Activated gamma-delta T cell treated with Interleukin-2 at 50 U/mL for 16 hours (primary cell): ENCODE measurements at places on chromosomes 4 and X.
A peak's percentile ranks its signal among the peaks of the same experiment; 100 is the strongest.

DNA sequence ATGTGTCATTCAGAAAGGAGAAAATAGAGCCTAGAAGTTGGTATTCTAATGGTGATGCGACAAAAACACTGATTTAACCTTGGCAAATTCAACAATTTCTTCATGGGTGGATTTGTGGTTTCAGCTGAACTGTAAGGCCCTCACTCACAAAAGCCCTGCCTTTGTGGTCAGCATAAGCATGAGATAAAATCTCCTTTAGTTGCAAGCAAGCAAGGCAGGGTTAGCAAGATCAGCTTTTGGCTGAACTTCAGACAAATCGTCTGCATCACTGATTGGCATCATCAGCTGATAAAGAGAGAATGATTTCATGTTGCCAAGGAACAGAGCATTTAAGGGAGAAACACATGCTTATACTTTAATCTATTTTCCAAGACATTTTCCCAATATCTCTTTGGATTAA is 2582.2 kb downstream of the PCDH7 start:
- DNase-seq: no peak

- DNase-seq: no peak
Measured at GRCh38 chr4:84632092-84632491, 49.2 kb downstream of the CDS1 start.

DNA sequence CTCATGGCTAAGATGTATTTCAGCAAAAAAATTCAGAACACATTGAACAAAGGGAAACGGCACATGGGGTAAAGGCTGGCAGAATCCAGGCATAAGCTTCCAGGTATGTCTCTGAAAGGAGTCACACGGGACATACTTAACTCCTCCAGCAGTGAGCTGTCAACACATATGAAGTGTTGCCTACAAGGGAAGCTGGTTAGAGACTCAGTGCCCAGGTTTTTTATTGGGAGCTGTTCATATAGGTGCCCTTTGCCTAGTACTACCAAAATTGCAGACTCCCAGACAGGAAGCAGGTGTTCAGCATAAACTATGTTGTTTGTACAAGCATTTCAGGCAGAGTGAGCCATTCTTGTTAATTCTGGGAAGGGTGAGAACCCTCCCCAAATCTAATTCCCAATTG is 77.4 kb upstream of the PUDP start:
- no peak for DNase-seq

GRCh38 chr4:43224559-43224958 is 332.0 kb downstream of the GRXCR1 start:
- no peak for DNase-seq

DNA sequence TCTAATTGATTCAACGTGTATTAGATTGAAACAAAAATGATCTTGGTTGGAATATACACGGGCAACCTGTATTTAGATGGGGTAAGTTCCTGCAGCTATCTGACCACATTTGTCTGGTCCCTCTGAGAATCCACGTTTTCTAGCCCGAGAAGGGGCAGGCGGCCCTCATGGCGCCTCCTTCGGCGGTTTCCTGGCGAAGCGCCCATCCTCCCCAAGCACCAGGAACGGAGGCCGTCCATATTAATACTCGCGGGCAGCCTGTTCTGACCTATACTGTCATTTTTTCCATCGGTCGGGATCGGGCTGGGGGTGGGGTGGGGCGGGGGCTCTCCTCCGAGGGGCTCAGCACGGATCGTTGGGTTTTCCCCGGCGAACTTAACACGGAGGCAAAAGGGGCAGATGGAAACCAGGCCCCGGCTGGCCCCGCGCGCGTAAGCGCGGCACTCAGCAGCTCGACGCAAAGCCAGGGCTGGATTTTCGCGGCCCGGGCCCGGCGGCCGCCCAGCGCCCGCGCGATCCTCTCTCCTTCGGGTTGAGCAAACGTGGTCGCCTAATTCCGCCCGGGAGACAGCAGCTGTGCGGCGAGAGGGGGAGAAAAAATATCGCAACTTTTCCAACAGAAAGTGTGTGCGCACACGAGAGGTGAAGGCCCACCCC is 77.2 kb upstream of the BCOR start:
- no peak for DNase-seq

- no peak for DNase-seq
Measured at GRCh38 chrX:111511477-111511876, at the start of gene SERTM2. TSS of gene SERTM2 (plus strand) at chrX:111511645. CDS start at chrX:111518858, 7,213 bp downstream.

GRCh38 chrX:134794692-134795091 is 136.4 kb upstream of the PLAC1 start:
- no peak for DNase-seq

- DNase-seq: no peak
Measured at GRCh38 chr4:150817804-150818528, 197.1 kb downstream of the LRBA start.

DNA sequence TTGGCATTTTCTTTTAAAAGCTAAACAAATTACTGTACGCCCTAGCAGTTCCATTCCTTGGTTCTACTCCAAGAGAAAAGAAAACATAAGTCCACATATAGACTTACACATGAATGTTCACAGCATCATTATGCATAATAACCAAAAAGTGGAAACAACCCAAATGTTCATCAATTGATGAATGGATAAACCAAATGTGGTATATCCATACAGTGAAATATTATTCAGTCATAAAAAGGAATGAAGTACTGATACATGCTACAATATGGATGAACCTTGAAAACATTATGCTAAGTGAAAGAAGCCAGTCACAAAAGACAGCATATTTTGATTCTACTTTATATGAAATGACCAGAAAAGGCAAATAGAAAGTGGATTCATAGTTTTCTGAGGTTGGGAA is 36.5 kb downstream of the MED14 start:
- DNase-seq: no peak

DNA sequence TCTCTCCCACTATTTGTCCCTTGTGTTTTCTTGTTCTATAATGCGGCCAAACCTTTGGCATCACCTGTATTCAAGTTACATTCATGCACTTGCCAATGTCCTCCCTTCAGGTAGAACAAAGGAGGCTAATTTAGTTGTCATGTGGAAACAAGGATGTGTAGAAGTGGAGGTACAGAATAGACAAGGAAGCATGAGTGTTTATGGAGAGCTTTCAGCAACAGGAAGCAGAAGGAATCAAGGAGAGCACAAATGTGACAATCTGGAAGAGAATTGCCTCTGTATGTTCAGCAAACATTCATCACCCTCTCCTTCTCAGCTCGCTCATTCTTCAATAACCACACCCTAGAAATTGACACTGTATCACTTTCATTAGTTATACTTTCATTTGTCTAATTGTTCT is 103.4 kb downstream of the SLC7A11 start:
- no peak for DNase-seq

DNA sequence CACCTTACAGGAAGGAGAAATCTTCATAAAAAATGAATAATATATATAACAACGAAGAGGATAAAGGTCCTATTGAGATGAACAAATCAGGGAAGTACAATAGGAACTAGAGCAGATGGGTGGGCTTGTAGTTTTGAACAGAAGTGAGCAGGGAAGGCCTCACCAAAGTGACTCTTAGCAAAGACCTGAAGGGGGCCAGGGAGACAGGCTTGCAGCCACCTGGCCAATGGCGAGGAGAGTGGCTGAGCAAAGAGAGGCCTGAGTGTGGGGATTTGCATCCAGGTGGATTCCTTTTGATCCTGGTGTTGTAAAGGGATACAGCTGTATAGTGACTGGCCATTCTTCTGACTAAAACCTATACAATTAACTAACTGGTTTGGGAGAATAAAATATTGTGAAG is 354.1 kb downstream of the CAMK2D start:
- no peak for DNase-seq

GRCh38 chr4:41060352-41061334 is 153.7 kb downstream of the APBB2 start:
- DNase-seq: no peak

DNA sequence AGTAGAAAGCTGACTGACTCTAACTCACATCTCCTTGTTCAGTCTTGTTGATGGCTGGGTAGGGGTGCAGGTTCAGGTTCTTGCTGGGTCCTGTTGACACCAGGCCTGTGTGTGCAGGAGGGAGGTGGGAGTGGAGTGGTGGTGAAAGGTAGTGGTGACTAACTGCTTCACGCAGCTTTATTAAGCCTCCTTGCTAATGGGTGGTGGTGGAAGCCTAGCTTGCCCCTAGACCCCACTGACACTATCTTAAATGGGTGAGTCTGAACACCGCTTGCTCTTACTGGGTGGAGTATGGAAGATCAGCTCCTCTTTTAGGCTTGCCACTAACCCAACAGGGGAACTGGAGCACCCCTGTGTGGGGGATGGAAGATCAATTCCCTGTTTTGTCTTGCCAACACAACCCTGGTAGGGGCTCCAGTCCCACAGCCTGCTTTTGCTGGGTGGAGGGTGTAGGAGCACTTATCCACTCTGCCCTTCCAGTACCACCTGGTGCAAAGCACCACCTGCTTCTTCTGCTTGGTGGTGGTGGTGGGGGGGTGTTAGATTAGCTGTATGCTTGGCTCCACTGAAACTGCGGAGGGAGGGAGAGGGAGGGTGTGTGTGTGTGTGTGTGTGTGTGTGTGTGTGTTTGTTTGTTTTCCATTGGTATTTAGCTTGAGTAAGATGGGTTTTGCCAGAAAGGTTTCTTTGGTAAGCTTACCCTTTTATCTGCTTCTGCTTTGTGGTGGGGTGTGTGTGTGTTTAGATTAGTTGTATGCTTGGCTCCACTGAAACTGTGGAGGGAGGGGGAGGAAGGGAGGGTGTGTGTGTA is 25.6 kb downstream of the KDM6A start:
- DNase-seq: peak; percentile 4

- DNase-seq: no peak
Measured at GRCh38 chr4:141609243-141609642, 27.1 kb upstream of the IL15 start.

DNA sequence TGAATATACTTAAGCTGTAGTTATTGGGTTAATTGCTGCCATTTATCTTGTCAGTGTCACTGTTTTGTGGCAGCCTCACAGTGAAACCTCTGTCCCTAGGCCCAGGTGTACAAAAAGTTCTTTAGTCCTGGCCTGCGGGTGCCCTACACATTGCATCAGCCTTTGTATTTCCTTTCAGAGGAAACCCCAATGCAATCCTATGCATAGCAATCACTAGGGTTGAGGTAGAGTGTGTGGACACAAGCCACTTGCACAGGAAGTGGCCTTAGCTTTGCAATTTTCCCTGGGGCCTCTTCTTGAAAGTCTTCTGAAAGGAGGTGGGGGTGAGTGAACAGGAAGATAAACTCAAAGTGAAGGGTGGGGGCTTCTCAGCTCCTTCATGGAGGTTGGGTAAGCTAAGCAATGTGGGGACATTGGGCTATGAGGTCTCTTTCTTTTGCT is 27.8 kb downstream of the VSIG4 start:
- DNase-seq: peak; percentile 14

DNA sequence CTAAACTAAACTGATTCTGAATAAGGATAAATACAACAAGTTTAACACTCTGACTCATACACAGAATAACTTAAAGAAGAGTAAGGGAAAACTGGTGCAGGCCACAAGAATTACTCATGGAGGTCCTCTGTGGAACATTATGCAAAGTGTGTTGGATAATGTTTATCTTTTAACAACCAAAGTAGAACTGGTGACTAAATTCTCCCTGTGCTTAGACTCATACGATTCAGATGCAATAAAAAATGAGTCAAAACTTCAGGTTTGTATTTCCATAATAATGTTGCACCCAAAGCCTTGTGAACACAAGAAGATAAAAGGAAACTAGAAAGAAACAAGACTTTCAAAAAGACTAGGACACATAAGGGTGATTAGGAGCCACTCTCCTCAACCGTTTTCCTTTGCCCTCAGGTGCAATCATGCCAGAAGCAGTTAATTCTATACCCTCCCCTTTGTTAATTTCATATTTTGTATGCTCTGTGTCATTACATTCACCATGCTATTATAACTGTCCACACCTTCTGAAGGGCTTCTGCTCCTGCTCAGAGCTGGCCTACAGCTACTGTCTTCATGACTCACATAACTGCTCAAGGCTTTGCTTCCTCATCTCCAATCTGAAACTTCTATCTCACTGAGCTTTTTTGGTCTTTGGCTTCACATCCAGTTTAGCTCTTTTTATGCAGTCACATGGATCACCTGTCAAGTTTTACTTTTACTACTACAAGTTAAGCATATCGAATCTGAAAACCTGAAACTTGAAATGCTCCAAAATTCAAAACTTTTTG is 60.2 kb downstream of the KCNIP4 start:
- no peak for DNase-seq

DNA sequence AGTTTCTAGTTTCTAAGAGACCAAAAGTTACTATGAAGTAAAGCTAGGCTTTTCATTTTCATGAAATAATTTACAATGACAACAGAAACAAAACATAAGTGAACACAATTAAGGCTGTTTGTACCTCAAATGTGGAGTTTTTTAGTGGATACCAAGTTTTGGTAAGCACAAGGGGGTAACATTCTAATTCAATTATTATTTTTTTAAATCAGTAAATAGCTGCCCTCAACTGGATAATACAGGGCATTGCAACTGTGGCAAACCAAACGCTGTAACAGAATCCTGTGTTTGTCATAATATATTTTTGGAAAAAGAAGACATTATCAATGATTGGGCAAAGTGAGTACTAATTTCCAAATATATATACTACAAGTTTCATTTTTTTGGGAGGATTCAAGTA is 150.3 kb downstream of the FBXW7 start:
- no peak for DNase-seq

GRCh38 chr4:1315306-1315705 is 25.6 kb downstream of the MAEA start:
- no peak for DNase-seq
